Posterior vena cava (tissue), 2 donors: ENCODE measurements at places on chromosomes 1 and 21. TPM values are rescaled to one million over a fixed set of nuclear protein-coding genes. Genes with fewer than 3 reads are reported as not detected.

DNA sequence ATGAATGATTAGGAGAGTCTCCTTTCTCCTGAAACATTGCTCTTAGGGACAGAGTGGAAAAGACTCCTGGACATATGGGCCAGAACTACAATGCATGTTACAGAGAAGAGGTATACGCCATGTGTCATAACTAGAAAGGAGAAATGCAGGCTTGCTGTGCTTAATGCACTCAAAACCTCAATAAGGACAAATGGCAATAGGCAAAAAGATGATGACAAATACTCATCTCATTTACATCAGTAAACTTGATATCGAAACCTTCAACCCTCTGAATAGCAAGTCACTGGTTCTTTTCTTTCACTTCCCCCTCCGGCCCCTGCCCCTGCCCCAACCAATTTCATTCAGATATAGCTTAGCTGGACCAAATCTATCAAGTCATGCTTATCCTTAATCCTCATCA lies 1.9 kb upstream of the GPR88 start:
- no peak for DNase-seq

DNA sequence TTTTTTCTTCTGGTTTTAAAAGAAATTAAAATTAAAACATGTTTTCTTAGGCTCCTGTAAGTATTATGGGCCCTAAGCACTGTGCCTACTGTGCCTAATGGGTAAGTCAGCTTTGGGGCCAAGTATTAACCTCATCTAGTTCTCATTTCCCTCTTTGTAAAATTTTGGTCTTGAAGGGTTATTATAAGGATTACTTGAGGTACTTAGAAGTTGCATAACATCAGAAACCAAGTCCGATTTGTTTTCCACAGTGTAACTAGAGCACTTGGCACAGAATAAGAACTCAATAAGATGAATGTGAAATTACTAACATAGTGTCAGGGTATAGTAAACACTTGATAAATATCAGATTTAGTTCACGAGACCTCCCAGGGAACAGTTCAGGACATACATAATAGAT lies 16.4 kb upstream of the OSBPL9 start:
- DNase-seq = no peak

GRCh38 chr1:212689758-212690529 lies 9.7 kb downstream of the BATF3 start:
- no peak for DNase-seq

DNA sequence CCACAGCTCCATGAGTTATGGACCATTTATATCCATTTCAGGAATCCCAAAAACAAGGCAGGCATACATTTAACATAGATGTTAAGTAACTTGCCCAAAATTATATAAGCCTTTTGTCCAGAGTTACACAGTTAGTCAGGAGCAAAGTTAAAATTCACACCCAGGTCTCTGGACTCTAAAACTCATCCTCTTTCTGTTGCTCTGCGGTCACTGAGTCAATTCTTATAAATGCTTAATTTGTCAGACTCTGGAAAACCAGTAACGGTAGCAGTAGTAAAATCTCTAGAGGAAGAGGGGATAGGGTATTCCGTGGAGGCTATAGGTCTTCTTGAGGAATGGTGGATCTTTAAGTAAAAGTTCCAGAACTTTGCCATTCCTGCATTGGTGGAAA lies 223.6 kb upstream of the JUN start:
- no peak for DNase-seq

DNA sequence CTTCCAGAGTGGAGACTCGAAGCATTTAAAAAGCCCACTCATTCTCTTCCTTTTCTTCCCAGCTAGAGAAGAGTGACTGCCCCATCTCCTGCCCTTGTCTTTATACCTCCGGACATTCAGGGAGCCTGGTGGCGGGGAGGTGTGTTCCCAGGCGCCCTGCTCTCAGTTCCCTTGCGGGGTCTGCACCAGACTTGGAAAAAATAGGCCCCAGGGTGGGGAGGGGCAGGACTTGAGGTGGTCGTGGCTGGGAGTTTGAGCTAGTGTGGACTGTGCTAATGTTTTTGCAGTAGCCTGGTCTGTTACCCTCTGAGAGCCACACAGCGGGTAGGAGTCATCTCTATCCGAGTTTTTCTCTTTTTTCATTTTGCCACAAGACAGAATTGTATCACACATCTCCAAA lies 139.1 kb downstream of the PEX14 start:
- no peak for DNase-seq

DNA sequence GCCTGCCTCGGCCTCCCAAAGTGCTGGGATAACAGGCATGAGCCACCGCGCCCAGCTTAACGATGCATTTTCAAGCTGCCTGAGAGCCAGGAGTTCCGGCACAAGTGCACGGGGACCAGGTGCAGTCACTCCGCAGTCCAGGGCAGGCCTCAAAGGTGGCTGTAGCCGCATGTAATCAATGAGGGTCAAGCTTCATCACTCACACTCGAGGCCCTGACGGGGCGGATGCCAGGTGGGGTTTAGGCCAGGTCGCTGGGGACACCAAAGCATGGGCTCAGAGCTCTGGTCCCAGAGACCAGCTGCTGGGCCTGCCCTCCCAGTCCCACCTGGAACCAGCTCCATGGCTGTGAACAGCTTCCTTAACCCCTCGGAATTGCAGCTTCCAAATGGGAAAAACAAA lies 26.1 kb upstream of the GPR153 start:
- no peak for DNase-seq

CLCA1 gene
- not detected for total RNA-seq
